GM04503 (cell line): ENCODE measurements at places on chromosomes 6 and 20.

DNA sequence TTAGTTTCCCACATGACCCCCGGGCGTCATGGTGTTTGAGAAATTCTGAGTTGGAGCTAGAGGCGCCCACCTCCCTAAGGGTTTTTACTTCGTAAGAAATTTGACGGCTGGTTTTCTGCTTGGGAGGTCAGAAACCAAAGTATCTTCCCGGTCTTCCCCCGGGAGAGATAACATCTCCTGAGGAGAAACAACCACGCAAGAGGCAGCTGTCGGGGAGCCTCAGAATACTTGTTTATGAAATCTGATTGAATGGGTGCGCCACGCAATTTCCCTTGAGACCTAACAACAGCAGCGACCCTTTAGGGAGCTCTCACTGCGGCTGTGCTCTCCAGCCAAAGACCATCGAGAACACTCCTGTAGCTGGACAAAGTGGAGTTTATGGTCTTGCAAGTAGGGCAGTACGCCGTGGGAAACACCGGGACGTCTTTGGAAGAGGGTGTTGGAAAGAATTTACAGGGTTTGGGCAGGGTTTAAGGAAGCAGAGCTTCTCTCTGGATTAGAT is 608 bp upstream of the EIF2S2 start:
- DNase-seq: no peak

GRCh38 chr20:59835448-59836395 is 97.7 kb downstream of the SYCP2 start:
- DNase-seq: peak; percentile 6

DNA sequence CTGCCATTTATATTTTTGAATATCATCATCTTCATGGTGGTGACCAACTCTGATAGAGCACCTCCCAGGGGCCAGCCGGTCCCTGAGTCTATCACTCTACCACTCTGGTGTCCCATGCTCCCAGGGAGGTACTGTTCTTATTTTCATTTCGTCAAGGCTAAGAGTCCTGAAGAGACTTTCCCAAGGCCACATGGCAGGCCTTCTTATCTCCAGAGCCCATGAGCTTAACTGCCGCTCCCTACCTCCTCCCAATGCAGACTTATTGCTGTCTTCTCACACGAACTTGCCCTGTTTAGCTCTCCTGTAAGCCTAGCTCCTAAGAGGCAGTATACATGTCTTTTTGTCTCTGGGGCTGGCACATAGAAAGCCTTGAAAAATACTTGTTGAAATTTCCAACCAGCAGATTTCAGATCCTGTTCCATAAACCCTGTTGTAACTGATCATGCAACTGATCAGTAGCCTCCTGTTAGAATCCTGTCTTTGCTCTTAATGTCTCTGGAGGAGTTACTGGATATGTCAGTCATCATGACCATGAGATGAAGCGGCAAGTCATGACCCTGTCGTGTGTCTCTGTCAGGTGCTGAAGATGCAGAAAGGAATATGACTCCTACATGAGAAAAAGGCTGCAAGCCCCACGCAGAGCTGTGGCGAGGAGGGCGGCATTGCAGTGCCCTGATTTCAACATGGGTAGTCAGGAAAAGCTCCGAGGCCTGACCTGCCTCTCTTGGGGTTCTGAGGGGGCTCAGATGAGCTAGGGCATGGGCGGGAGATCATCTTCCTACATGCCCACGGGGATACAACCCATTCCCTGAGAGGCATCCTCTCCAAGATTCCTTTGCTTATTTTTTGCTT is 60.0 kb downstream of the TTI1 start:
- DNase-seq: no peak

GRCh38 chr6:157600807-157601206 is 219.8 kb downstream of the ZDHHC14 start:
- DNase-seq: no peak

GRCh38 chr6:168313431-168314011 is 6.1 kb downstream of the DACT2 start:
- no peak for DNase-seq

DNA sequence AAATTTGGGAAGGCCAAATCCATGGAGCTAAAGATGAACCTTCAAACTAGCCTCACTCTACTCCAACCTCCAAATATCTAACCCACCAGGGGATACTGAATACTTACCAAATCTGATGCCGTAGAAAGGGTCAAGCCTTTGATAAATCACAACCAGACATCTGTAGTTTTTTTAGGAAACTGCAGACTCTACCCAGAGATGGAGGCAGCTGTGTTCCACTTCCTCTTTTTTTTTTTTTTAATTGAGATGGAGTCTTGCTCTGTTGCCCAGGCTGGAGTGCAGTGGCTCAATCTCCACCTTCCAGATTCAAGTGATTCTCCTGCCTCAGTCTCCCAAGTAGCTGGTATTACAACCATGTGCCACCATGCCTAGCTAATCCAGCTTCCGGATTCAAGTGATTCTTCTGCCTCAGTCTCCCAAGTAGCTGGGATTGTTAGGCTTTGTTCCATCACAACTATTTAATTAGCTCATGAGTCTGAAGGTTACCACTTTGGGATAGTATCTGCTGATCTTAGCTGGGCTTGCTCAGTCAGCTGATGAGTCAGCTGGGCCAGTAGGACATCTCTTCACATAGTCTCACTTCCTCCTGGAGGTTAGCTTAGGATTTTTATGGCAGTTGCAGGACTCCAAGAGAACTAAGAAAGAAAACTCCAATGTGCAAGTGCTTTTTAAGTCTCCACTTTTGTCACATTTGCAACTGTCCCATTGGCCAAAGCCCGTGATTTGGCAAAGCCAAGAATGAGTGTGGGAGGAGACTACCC is 13.3 kb downstream of the FRK start:
- DNase-seq: no peak

GRCh38 chr20:56429941-56430340 is 17.9 kb downstream of the CASS4 start:
- DNase-seq: no peak

DNA sequence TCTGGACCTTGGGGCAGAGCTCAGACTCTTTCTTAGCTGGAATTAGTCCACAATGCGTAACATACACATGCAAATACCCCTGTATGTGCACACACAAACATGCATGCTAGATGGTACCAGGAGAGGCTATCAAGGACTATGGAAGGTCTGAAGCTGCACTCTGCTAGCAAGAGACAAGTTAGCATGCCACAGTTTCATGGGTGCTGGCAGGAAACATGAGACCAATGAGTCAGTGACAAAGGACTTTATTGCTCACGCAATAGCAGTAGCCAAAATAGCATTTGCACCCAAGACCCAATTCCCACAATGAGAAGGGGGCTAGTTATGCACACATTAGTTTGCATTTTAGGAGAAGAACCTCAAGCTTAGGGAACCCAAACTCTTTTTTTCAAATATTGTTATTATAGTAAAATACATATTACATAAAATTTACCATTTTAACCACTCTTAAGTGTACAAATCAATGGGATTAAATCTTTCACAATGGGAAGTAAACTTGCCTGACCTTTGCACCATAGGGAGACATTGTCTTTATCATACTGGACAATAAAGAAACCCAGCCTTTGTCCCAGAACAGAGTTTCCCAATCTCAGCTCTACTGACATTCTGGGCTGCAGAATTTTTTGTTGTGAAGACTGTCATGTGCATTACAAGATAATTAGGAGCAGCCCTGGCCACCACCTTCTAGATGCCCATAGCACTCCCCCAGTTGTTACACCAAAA is 69.1 kb downstream of the NRSN1 start:
- no peak for DNase-seq

- no peak for DNase-seq
These were observed 160.8 kb upstream of the RSPO3 start for GRCh38 chr6:126957721-126958120.

GRCh38 chr20:46592580-46593362 is 42.3 kb upstream of the OCSTAMP start:
- DNase-seq: no peak

DNA sequence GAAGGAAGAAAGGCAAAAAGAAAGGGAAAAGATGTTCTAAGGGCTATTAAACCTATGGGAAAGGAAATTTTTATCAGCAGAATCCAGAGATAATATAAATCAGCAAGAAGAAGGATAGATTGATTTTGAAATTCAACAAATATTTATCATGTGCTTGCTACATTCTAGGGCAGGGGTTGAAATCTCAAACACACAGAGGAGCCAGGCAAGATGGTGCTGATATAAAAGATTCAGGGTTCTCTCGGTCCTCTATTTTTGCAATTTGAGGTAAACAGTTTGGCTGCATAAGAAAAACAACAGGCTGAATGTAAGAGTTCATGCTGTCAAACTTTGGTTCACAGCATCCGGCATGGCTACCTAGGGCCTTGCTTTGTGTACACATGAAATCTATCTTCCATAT is 109.6 kb upstream of the BMP2 start:
- no peak for DNase-seq

- no peak for DNase-seq
These were observed 214.6 kb upstream of the CDH4 start for GRCh38 chr20:61037498-61037897.

- no peak for DNase-seq
These were observed 1.2 kb upstream of the CST11 start for GRCh38 chr20:23453549-23454543.

- DNase-seq: no peak
These were observed 98.0 kb downstream of the TOX2 start for GRCh38 chr20:44012466-44013226.

- DNase-seq: no peak
These were observed 139.1 kb upstream of the POU3F2 start for GRCh38 chr6:98695091-98695801.

GRCh38 chr20:13147971-13148370 is 73.1 kb upstream of the ISM1 start:
- DNase-seq: no peak

DNA sequence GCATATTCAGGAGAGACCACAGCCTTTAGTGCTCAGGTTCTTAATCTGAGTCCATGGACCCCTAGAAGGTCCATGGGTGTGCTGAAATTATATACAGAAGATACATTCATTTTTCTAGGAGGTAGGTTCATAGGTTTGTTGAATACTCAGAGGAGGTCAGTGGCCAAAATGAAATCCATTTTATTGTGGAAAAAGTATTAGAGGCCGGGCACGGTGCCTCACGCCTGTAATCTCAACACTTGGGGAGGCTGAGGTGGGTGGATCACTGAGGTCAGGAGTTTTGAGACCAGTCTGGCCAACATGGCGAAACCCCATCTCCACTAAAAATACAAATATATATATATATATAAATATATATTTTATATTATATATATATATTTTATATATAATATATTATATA is 9.0 kb upstream of the UST start:
- DNase-seq: no peak

GRCh38 chr6:108294297-108294726 is 542 bp upstream of the AFG1L start:
- no peak for DNase-seq

DNA sequence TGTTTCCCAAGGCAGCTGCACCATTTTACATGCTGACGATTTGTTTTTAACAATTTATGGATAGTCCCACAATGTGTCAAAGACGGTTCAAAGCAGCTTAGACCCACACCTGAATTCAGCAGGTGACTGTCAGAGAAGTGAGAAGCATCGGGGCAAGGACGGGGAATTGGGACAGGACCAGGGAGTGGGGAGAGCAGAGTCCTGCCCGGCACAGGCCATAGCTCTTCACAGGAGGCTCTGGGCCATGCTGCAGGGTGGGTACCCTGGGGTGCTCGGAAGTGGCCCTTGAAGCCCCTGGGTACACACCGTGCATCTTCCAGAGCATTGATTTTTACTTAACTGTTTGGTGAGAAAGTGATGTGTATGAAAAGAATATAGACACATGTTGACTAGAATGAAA is 33.2 kb upstream of the PHACTR3 start:
- no peak for DNase-seq

- DNase-seq: no peak
These were observed 36.0 kb downstream of the YTHDF1 start for GRCh38 chr20:63179687-63180568.

- DNase-seq: no peak
These were observed 175.3 kb downstream of the LRFN2 start for GRCh38 chr6:40411881-40412280.

DNA sequence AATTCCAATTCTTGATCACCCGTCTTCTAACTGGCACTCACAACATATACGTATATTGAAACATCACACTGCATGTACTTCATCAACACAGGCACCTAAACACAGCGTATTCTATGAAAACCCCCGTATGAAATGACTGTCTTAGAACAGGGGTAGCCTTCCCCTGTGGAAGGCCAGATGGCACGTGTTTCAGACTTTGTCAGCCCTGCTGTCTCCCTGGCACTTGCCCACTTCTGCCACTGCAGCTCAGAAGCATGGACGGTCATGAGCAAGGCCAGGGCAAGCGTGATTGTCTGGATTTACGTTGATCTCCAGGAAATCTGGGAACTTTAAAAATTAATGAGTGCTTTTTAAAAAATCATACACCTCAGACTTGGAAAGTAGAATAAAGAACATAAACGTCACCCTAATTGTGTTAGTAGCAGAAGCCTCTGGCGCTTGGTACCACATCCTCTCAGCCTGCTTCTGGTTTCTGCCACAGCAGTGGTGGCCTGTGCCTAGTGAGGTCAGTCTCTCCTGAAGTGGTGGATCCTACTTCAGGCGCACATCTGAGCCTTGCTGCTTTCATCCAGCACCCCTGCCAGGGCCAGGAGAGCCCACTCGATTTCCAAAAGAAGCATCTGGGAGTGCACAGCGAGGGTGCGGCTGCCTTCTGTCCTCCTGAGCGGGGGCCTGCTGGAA is 18.3 kb downstream of the PDE10A start:
- no peak for DNase-seq

GRCh38 chr20:48098866-48099265 is 313.6 kb upstream of the SULF2 start:
- no peak for DNase-seq

- peak; percentile 22 for DNase-seq
These were observed 133.7 kb upstream of the GMDS start for GRCh38 chr6:2378891-2379652.

GRCh38 chr6:741410-742339 is 48.7 kb upstream of the EXOC2 start:
- DNase-seq: no peak

DNA sequence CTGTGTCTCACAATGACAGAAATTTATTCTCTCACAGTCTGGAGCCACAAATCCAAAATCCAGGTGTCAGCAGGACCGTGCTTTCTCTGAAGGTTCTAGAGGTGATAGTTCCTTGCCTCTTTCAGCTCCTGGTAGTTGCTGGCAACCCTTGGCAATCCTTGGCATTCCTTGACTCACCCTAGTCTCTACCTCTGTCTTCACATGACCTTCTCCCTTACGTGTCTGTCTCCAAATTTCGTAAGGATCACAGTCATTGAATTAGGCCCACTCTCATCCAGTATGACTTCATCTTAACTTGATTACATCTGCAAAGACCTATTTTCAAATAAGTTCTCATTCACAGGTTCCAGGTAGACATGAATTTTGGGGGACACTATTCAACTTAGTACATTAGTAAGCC is 143.1 kb downstream of the CEP57L1 start:
- DNase-seq: no peak

GRCh38 chr6:118872726-118873125 is 21.2 kb upstream of the ASF1A start:
- DNase-seq: no peak

DNA sequence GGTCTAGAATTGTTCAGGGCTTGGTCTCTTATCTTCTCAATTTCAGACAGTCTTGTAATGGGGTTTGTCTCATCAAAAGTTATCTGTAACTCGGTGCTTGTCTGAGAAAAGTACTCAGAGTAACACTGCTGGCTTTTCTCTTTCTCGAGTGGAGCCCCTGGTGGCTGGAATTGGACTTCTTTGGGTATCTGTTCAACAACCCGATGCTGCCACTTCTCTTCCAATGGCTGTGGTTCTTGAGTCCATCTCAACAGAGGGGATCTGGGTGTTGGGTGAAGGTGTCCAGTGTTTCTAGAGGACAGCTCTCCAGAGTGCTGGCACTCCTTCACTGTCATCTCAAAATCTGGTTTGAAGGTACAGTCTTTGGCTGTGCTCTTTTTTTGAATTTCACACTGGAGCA is 24.6 kb downstream of the DST start:
- no peak for DNase-seq

- DNase-seq: no peak
These were observed 422.0 kb upstream of the HS3ST5 start for GRCh38 chr6:114764866-114765265.
